Activated naive CD8-positive, alpha-beta T cell treated with anti-CD3 and anti-CD28 coated beads, Interleukin-2, amount 50 U/mL, for 24 hours (primary cell): ENCODE measurements at places on chromosomes 4 and X.

- DNase-seq: no peak
Measured at GRCh38 chrX:17601441-17602200, 135.7 kb upstream of the SCML1 start.

DNA sequence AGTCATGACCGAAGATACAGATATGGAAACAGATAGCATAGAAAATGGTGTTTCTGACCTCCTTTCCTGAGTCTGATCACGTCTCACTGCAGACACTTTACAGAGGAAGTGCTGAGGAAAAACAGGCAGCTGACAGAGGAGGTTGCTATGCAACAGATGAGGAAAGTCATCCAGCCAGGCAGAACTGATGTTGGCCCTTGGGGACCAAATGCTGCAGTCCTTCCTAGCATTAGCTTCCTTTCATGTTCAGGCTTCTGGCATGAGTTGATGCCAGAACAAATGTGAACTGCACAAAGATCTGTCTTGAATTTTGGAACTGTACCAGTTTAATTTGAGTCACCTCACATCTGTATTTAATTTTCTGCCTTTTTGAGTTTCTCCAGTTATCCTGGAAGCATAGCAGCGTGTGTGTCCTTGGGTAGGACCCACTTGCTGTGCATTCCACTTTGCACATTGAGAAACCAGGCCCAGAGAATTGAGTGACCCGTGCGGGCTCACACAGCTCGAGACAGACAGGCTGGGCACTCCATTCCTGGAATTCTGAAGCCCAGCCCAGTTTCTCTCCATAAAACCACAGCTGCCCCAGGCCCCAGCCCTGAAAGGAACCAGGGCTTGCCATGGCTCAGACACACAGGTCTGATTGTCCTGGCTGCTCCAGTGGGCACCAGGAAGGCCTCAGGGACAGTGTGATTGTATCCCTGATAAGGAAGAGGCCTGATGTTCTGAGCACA lies 1.4 kb upstream of the MAGED1 start:
- no peak for DNase-seq

- DNase-seq: no peak
Measured at GRCh38 chrX:111123606-111124179, 27.7 kb downstream of the PAK3 start.

- no peak for DNase-seq
Measured at GRCh38 chr4:27152703-27153102, 292.1 kb downstream of the STIM2 start.

GRCh38 chr4:58163156-58163555 lies 1053.0 kb upstream of the IGFBP7 start:
- DNase-seq: no peak

- DNase-seq: no peak
Measured at GRCh38 chrX:110212299-110212698, 105.6 kb downstream of the AMMECR1 start.

DNA sequence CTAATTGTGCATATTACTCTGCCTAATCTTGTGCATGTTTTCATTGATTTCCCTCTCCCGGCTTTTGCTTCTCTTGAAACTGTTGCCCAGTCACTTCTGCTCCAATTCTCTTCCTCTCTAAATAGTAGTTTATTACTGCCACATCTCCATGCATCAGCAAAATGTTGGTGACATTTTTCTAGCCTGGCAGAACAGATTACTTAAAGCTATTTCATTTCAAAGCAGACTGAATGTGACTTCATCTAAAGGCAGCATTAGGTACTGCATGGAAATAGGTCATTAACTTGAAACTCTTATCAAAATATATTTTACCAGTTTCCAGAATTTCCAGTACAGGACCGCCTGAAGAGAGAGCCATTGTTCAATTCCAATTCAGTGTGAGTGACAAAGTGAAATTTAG lies 52.4 kb downstream of the HPGDS start:
- DNase-seq: no peak

- no peak for DNase-seq
Measured at GRCh38 chr4:73750730-73751129, 10.4 kb downstream of the CXCL8 start.

- DNase-seq: no peak
Measured at GRCh38 chrX:14676431-14676830, 147.1 kb downstream of the GLRA2 start.

- DNase-seq: no peak
Measured at GRCh38 chr4:150656891-150657290, 74.9 kb downstream of the MAB21L2 start.

DNA sequence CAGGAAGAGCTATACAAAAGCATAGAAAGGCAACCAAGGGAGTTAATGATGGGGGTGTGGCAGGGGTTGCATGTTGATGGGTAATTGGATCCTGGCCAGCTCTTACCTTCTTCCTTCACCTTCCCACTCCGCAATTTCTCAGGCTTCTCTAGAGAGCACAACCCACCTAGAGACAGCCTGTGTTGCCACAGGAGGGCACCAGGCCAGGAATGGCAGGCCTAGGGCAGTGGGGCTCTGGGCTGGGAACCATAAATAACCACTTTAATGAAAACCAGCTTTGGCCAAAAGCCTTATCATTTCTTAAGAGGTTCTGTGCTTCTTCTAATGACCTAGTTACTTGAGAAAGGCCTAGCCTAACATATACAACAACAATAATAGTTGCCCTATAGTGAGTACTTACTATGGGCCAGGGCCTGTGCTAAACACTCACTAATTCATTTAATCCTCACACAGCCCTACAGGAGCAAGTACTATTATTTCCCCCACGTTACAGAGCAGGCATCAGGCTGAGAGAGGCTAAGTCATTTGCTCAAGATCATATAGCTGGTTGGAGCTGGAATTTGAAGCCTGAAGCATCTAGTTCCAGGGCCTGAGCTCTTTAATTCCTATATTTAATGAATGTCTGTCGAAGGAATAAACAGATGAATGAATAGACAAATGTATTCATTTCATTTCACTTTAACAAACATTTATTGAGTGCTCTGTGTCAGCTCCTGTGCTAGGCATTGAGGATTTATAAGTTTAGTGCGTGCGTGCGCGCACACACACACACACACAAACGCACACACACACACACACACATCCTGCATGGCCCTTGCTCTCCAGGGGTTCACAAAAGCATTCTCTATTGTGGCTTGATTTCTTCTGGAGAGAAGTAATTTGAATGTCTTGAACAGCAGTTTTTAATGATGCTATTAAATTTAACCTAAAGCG lies 66.8 kb downstream of the RTL9 start:
- no peak for DNase-seq

GRCh38 chrX:28273736-28274135 lies 292.5 kb upstream of the DCAF8L1 start:
- no peak for DNase-seq

DNA sequence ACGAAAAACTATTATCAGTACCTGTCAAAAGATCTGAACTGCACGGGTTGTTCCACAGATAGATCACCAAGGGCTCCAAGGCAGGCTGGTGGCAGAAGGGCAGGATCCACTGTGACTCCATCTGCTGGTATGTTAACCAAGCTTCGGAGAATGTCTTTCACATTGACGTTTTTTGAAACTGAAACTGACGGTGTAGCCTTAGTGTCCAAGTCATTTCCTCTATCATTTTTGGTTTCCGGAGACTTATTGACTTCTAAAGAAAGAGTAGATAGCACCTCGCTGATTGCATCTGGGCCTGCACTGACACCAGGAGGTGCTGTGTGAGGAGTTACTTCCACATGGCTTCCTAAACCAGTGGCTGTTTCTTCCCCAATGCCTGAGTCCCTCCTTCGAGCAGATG lies 186.9 kb downstream of the LRBA start:
- peak; percentile 17 for DNase-seq

DNA sequence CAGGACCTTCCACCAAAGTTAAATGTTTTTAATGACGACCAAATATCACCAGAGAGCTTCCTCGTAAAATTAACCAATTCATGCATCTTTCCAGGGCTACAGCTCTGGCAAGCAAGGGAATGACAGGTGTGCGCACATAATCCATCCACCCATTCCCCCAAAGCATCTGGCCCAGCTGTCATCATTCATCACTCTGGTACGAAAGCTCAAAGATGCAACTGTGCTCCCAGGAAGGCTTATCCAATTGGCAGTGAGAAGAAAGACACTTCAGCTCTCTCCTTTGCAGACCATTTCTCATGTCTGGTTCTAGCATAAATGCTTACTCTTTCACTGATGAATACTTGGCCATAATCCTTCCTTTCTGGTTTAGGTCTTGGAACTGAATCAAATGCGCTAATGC lies 139.2 kb downstream of the NSUN7 start:
- DNase-seq: no peak
